ENCODE measurements at places on chromosomes 13 and 19.

GRCh38 chr13:51148952-51149573, 38.0 kb upstream of the C13orf42 start:
- DNase-seq = no peak

- no peak for DNase-seq
Measured at GRCh38 chr19:49560358-49560900, 19.9 kb downstream of the NOSIP start.

- DNase-seq = no peak
Measured at GRCh38 chr19:3131168-3131567, 4.7 kb upstream of the GNA15 start.

- DNase-seq = no peak
Measured at GRCh38 chr13:101502618-101503017, 50.1 kb downstream of the ITGBL1 start.

- no peak for DNase-seq
Measured at GRCh38 chr13:110419381-110419791, 112.3 kb downstream of the COL4A2 start.

- DNase-seq = no peak
Measured at GRCh38 chr13:26529441-26529840, 28.0 kb upstream of the WASF3 start.

DNA sequence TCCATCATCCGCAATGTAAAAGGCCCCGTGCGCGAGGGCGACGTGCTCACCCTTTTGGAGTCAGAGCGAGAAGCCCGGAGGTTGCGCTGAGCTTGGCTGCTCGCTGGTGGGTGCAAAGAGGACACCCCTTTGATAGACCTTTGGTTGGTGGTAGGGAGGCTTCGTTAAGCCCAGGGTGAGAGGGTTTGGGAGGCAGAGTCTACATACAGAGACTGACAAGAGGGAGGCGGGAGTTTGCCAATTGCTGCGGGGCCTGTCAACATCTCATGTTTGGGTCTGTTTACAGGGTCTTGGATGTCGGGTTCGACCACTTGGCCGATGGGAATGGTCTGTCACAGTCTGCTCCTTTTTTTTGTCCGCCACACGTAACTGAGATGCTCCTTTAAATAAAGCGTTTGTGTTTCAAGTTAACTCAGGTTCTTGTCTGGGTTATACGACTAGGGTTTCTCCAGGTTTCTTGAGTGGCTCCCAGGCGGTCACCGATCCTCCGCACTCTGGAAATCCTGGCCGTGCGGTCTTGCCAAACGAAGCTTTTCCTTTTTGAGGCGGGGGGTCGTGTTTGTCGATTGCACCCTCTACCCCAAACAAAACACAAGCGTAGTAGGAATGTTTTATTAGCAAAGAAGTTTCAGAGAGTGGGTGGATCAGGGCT, 816 bp downstream of the RPS28 start:
- DNase-seq = no peak

DNA sequence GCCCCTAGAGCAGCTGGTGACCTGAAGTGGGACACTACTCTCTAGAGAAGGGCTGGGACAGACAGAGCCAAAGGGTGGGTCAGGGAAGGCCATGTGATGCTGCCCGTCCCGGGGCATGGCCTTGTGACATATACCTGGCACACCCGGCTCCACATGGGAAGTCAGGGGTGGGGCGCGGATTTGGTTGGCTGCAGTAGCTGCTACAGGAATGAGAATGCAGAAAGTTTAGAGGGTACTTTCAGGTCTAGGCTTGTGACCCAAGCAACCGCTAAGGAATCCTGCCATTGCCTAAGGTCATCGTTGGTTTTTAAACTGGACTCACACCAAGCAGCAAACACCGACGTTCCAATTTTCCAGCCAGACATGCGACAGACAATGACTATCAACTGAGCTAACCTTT, 25.9 kb downstream of the RCBTB2 start:
- DNase-seq = no peak

DNA sequence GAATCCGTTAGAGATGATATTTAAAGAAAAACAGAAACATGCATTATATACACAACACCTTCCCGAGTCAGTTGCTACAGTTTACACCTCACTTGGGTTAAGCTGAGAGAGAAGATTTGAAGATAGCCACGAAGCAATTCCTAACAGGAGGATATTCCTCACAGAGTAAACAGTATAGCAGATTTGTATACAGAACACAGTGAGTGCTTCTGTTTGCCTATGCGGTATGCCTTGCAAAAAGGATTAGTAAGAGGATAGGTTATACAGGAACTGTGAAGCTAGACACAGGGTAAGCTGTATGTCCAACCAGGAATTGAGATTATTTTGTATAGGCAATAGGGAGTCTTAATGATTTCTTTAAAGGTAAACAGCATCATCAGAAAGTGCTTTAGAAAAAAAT, 471.8 kb downstream of the LIG4 start:
- no peak for DNase-seq

- DNase-seq = no peak
Measured at GRCh38 chr13:98133946-98134345, 8.9 kb upstream of the FARP1 start.

DNA sequence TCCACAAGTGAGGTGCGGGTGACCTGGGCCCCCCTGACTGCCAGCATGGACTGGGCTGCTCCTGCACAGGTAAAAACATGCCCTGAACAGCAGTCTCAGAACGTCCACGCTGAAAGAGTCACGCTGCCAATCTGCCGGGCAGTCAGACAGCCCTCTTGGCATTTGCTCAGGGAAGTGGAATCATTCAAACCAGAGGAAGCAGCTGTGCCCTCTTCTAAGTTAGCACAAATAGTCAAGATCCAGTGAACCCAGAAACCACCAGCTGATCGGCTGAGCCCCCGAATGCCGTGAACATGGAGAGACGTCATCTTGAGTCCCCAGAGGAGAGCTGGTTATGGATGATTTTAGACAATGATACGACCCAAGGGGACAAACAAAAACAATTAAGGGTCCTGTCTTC, 34.4 kb downstream of the KLF2 start:
- no peak for DNase-seq

GRCh38 chr19:2653710-2654707, 48.5 kb downstream of the GNG7 start:
- DNase-seq = no peak

All from NCI-H187 treated with DMSO at 0.1 percent for 48 hours (cell line).